ENCODE measurements at places on chromosomes 13 and 19.

- peak; percentile 96 for DNase-seq
Measured at GRCh38 chr19:58182989-58183816, at the start of gene ZNF274. TSS of gene ZNF274 (plus strand) at chr19:58183061. CDS start at chr19:58183966, 905 bp downstream.

DNA sequence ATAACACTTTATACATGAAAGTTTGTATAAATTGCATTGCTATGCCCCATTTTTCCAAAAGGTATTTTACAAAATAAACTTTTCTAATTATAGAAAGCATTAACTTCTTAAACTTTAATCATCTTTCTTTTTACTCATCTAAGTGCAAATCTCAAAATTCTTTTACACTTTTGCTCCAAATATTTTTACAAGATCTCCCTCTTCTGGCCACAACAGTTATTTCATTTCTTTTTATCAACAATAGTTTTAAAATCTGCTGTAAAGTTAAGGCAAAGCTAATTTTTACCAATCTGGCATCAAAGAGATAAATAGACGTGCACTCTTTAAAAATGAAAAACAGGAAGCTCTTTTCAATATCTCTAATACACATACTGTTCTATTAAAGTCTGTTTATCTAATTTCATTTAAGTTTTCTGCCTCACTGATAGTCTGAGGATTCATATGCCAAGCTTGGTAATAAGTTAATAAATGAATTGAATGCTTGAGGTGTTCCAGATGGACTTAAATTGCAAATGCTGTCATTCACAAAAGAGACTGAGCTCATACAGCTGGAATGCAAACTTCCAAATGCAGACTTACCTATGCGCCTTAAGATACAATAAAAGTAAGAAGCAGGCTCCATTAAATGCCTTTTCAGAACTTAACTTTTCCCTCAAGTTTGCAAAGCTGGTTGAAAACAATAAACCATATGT, 583.0 kb upstream of the ATXN8OS start:
- no peak for DNase-seq

GRCh38 chr19:16134510-16134909, 9.0 kb upstream of the HSH2D start:
- DNase-seq = no peak

GRCh38 chr19:16671652-16672274, 10.8 kb downstream of the TMEM38A start:
- no peak for DNase-seq

DNA sequence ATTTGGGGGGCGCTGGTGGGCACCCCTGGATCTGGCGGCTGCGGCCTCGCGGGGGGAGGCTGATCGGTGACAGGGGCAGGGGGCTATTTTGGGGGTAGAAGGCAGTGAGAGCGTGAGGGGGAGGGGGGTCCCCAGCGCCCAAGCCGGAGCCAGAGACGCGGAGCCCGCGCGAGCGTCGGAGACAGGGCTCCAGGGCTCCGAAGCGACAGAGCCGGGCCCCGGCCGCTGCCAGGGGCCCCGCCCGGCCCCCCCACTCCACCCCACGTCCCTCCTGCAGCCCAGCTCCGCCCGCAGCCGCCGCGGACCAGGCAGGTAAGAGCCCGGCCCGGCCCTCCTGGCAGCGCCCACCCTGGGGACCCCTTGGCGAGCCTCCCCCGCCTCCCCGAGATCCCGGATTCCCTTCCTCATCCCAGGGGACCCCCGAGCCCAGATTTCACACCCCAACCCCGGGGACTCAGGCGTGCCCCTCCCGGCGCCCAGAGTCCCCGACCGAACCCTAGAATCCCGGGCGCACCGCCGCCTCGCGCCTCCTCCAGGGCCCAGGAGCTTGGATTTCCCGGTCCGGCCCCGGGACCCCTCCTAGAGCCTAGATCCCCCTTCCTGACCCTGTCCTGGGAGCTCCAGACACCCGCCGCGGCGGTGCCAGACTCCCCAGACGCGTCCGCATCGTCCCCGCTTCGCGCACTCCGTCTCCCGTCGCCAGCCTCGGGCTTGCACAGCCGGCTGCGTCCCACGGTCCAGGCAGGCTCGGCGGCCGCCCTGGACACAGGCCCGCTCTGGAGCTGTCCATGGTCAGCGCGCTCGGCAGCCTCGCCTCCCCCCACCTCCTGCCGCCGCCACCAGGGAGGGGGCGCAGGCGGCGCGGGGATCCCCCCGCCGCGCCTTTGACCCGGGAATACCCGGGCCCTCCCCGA, at the start of gene PPFIA3:
TSS of gene PPFIA3 (plus strand) at position 134 of the 914 bp plus-strand sequence. CDS start 8,330 bp downstream, outside the sequence.
- peak; percentile 37 for DNase-seq

- no peak for DNase-seq
Measured at GRCh38 chr13:37129866-37130265, 24.4 kb upstream of the CSNK1A1L start.

GRCh38 chr19:35164418-35164817, 9.9 kb downstream of the FXYD5 start:
- no peak for DNase-seq

DNA sequence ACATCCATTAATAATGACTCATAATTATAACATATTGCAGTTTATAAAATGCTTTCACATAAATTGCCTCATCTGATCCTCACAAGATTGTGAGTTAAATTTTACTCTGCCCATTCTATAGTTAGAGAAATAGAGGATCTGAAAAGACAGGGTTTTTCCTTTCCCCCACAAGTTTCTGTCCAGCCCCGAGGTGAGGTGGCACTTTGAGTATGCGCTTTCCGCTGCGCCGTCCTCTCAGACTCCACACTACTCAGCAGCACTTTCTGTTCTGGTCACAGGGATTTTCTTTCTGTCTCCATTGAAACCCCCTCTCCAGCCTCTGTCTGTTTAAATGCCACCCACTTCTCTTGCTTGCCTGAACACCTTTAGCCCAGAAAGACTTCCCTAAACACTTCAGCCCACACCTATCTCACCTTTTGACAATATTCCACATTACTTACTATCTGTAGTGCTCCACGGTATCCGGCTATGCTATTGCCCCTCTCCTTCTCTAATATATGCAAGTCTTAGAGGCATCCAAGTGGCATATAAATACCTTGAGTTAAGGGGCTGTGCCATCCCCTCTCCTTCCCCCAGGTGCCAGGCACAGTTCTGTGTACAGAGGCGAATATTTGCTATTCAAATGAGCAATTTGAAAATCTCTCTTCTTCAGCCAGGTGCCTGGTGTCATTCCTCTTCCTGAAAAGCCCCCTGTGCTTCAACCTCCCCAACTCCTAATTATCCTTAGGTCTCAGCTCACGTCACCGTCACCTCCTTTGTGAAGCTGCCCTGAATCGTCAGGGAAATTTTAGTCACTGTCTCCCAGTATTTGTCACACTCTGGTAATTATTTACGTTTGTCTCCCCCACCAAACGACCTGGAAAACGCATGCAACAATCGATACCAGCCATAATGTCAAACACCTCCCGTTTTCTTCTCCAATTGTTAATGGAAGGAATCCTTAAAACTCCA, 268.7 kb downstream of the NHLRC3 start:
- DNase-seq = peak; percentile 37

DNA sequence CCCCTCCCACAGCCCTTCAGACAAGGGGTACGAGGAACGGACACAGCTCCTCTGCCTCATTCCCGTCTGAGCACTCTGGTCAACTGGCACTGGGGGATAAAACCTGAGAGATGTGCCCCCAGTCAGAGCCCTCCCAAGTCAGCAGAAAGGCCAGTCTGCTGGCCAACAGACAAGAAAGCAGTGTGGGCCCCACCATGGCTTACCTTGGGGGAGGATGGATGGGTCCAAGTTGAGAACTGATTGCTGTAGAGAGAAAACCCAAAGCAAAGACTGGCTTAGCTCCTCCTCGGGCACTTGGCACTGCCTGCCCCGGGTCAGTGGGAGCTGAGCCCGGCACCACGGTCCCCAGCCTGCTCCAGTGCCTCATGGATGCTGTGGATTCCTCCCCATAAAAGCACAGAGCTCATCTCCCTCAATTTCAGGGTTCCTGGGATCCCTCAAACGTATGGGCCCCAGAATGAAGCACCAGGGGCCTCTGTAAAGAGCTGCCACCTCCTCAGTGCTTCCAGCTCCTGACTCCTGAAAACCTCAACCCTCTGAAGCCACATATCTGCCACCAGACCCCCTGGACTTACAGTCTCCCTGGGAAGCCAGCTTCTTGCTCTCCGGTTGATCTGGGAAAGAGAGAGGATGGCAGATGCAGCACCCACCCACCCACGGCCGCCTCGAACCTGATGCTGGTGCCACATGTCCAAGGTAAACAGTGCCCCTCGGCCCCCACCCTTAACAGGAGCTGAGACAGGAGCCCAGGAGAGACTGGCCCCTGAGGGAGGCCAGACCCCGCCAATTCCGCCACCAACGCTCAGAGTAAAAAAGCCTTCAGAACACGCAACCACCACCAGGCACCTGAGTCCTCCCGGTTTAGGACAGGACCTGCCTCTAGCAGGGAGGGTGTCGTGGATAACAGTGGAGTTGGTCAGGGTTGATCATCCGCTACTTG, 3.3 kb downstream of the KHSRP start:
- no peak for DNase-seq

GRCh38 chr19:5993201-5993600, 15.3 kb upstream of the RANBP3 start:
- DNase-seq = no peak

GRCh38 chr13:104270731-104271130, 1204.5 kb upstream of the SLC10A2 start:
- no peak for DNase-seq

GRCh38 chr13:97976610-97977521, 23.4 kb downstream of the IPO5 start:
- no peak for DNase-seq

GRCh38 chr13:52830946-52831345, 17.5 kb downstream of the PCDH8 start:
- DNase-seq = no peak

DNA sequence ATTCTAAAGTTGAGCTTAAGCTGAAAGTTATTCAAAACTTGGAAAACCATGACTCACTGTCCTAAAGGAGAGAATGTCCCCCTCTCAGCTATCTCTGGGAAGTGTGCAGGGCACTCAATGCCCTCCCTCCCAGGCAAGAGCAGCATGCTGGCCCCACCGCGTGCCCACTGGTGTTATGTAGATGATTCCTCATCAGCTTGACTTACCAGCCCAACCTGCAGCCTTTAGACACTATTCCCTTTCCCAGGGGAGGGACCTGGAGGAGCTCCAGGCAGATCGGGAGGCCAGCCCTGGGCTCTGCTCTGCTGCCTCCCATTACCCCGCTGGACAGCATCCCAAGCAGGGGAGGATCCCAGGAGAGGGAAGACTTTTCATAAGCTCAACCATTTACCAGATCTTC, 124.6 kb downstream of the FGF14 start:
- DNase-seq = no peak

DNA sequence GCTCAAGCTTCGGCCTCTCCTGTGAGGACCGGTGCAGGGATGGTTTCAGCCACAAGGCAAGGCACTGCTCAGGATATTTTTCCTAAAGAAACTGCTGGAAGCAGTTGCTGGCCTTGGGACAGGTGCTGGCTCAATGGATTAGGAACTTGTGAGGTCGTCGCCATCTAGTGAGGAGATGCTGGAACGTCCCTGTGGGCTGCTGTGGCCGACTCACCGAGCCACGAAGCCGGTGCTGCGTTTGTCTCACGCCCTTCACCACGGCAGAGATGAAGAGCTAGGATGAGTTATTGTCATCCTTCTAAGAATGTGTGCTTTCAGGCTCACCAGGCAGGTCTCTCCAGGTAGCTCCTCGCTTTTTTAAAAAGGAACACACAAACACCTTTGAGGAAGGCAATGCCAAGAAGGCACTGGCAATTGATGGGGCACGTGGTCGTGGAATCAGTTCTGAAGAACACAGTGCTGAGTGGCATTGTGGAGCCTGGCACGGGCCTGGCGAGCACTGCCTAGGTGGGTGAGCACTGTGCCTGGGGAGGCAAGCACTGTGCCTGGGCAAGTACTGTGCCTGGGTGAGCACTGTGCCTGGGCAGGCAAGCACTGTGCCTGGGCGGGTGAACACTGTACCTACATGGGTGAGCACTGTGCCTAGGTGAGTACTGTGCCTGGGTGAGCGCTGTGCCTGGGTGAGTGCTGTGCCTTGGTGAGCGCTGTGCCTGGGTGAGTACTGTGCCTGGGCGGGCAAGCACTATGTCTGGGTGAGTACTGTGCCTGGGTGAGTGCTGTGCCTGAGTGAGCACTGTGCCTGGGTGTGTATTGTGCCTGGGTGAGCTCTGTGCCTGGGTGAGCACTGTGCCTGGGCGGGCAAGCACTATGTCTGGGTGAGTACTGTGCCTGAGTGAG, 140.4 kb downstream of the TEX29 start:
- no peak for DNase-seq

GRCh38 chr13:102972191-102972590, 94.0 kb downstream of the SLC10A2 start:
- no peak for DNase-seq
